ENCODE measurements at places on chromosomes 4 and X.

DNA sequence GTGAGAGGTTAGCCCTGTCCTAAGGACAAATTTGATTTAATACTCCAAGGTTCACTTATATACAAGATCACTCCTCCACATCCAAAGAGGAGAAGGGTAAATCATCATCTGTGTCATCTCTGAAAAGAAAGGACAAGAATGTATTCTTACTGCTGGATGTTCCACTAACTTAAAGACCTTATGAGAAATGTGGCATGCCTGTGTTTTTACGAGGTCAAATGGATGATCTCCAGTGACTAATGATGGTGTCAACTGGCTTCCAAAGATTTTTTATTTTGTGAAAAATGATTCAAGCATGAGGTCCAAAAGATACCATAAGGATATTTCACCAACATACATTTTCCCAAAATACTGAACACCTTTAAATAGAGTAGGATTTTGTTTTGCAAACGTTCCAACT lies 143.4 kb downstream of the PTCHD1 start:
- DNase-seq: no peak

DNA sequence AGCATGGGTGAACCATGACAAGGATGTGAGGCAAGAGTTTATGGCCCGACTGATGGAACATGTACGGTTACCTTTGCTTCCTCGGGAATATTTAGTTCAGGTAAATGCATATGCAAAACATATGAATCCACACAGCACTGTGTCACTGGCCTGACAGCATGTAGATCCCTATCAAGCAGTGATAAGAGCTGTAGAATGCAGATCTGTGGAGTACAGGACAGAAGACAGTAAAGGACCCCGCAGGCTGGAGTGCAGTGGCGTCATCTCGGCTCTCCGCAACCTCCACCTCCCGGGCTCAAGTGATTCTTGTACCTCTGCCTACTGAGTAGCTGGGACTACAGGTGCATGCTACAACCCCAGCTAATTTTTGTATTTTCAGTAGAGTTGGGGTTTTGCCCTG lies 29.8 kb upstream of the MSMO1 start:
- no peak for DNase-seq

DNA sequence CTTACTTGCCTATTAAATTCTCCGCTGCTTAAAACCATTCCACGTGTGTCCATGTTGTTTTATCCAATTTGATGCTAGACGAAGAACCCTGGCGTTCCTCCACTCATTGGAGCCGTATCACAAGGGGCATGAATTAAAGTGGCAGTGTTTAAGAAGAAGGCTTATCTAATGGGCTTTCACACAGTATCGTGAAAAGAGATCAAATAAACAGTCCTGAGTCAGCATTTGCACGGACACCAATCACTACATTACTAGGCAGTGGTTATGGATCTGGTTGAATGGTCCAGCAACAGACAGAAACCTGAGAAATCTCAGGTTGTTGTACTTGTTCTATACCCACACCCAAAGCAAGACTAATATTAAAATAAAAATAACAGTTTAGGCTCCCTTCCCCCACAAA lies 671.6 kb downstream of the FAT4 start:
- DNase-seq: no peak

GRCh38 chr4:23245203-23245832 lies 552.6 kb downstream of the GBA3 start:
- no peak for DNase-seq

DNA sequence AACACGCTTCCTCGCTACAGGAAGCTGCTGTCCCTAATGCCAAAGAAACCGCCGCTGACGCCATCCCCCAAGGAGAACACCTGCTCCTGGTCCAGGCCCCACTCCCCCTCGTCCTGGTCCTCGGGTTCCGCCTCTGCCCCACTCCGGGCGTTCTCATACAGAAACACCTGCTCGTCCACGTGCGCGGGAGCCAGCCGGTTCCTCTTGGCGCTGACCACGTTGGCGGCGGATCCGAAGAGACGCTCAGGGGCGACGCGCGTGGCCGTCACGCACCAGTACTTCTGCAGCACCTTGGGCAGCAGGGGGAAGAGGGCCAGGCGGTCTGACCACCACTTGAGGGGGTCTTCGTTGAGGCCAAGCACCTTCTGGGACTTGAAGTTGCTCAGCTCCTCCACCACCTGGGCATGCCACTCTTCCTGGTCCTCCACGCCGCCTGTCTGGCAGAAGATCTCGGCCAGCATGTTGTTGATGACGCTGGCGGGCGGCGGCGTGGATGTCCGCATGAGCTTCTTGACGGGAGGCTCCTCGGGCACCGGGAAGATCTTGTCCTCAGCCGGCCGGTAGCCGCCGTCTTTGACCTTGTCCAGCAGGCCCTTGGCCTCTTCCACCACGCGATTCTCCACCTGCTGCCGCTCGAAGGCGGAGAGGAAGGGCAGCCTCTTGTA lies 12.0 kb downstream of the DHRSX start:
- DNase-seq: no peak

- DNase-seq: no peak
Observed at GRCh38 chrX:149648932-149649331, 17.3 kb upstream of the TMEM185A start.

DNA sequence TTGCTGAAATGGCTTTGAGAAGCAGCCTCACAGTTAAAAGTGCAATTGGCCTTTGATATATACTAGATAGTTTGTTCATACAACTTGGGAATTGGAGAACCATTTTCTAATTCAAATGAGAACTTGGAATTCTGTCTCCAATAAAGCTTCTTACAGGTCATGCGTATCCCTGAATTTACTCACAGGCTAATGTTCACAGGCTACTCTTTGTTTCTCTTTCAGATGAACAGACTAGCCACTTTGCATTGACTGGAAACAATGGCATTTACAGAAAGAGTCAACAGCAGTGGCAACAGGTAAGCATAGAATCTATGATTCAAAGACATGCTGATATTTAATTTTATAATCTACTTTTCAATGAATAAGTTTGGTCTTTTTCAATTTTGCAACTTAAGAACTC lies 13.5 kb downstream of the AFF1 start:
- no peak for DNase-seq

DNA sequence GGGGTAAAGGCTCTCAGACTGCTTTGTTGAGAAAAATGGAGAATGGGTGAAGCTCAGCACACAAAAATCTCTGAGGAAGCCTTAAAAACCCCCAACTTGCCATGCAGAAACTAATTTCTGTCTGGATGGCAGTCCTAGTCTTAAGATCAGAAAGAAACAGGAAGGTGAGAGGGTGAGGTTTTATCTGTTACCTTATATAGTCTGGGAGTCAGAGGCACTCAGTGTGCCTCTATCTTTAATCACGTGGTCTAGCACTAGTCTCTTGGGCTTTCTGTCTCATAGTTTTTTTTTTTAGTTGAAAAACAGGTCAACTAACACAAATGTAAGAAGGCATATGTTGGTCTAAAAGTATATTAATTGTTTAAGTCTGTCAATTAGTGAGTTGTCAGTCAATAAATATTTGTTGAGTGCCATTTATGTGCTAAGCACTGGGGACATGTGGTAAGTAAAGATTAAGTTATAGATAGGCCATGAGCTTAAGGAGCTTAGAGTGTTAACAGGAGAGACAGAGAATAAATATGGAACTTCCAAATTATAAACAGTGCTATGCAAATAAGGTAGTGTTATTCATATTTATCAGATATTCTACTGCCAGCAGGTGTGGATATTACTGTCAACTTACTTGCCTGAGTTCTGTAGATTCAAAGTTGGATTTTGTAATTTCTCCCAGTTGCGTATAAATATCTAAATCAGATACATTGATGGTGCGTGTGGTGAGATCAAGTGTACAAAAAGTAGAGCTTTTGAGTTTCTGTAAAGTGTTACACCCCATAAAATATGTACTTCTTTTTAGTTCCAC lies 7.0 kb downstream of the CYBB start:
- DNase-seq: no peak

DNA sequence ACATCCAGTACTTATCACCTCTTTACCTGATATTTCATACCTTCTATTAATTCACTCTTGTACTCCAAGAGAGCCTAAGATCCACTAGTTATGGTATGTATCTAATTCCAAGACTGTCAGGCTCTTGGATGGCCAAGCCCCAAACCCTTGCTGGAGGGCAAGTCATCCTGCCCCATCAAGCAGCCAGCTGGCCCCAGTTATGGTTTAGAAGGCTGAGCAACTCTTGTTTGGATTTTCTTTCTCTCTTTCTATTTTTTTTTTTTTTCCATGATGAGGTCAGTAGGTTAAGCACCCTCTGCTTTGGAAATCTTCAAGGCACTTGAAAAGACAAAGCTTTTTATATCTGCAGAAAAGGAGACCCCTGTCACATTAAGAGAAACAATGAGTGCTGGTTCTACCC lies 10.9 kb upstream of the FGF16 start:
- DNase-seq: no peak

GRCh38 chr4:6513678-6514077 lies 41.3 kb upstream of the PPP2R2C start:
- DNase-seq: no peak

- DNase-seq: no peak
Observed at GRCh38 chr4:169658975-169659715, 38.8 kb downstream of the CLCN3 start.

DNA sequence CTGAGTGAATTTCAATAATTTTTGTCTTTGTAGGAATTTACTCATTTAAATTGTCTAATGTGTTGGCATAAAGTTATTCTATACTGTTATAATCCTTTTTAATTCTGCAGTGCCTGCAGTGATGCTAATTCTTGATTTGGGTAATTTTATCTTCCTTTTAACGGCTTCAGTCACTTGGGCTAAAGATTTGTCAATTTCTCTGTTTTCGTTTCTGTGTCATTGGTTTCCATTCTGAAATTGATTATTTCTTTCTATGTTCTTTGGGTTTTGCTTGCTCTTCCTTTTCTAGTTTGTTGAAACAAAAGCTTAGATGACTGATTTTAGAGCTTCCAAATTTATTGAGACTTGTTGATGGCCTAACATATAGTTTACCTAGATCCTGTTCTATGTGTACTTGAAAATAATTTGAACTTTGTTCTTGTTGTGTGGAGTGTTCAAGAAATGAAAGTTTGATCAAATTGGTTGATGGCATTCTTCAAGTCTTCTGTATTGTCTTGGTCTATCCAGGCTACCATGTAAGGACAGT lies 89.4 kb downstream of the TNIP2 start:
- no peak for DNase-seq

DNA sequence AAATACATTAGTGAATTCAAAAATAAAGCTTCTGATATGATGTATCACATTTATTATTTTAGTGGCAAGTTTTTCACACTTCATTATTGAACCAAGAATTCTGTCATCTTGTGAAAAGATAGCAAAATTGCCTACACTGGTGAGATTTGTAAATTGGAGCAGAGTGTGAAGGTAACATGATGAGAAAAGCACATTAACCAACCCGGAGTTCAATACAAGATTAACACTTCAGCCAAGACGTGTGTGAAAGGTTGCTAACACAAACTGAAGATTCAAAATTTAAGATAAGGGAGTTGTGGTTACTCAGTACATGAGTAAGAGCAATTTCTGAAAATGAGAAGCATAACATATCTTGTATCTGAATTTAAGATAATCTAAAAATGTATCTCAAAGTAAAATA lies 346.7 kb downstream of the PDHA2 start:
- no peak for DNase-seq

DNA sequence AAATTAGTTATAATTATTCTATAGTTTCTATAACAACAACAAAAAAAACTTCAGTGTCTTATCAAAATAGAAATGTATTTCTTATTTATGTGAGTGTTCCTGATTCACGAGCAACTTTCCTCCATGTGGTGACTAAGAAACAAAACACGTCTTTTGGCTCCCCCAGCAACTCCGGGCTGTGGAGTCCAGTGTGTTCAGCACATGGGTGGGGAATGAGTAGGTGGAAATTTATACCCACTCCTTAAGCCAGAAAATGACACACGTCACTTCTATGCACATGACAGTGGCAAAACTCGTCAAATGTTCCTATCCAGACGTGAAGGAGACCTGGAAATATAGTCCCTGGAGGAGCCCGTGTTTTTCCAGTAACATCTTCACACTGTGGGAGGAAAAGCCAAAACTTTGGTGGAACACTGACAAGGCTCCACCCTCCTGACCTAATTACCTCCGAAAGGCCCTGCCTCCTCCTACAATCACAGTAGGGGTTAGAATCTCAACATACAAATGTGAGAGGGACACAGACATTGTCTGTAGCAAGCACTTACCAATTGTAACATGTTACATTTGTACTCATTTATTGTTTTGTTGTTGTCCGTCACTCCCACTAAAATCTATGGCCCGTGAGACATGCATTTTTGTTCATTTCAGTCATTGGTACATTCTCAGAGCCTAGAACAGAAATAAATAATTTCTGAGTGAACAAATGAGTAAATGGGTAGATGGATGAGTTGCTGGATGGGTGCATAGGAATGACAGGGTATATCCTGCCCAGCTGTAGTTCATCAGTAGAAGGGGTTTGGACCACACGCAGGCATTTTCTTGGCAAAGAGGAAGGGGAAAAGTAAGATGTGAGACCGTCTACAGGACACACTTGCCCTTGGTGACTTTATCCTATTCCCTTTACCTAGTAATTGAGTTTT lies 605.8 kb upstream of the TENM3 start:
- DNase-seq: no peak

DNA sequence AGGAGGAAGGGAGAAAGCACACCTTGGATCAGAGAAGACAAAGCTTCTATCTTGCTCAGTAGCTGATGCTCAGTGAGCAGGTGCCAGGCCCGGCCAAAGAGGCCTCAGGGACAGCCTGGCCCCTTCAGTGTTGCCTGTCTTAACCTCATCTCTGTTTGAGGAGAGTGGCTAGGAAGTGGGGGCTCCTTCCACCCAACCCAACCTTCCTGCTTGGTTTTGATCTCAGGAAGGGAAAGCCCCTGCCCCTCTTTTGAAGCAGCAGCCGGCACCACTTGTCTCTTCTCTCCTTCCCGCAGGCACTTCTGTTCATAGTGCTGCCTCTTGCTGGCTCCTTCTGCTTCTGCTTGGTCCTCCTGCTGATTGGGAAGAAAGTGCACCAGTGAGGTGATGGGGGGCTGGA lies 2.4 kb upstream of the AFF2 start:
- no peak for DNase-seq

DNA sequence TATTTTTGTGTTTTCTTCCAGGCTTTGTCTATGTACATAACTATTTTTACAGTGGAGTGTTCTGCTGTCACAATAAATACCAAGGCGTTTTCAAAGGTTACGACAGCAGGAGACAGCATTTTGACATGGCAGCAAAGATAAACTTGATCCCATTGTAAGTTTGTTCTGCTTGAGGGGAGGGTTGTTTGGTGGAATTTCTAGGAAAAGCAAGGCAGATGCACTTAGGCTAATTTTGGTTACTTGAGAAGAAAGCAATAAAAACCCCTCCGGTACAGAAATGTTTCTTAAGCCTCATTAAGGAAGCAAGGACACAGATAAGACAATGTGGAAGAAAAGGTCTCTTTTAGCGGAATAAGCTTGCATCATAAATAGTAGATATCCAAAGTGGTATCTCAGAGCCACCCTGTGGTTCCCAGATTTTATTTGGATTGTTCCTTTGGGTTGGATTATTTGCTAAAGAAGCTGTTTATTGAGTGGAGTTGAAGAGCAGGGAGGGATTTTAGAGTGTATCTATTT lies 54.3 kb downstream of the CLCN5 start:
- DNase-seq: no peak

- DNase-seq: no peak
Observed at GRCh38 chr4:9762823-9763475, 18.5 kb upstream of the DRD5 start.

GRCh38 chrX:26789751-26790150 lies 573.8 kb downstream of the MAGEB5 start:
- no peak for DNase-seq

Measured in stimulated activated CD4-positive, alpha-beta T cell treated with anti-CD3 and anti-CD28 coated beads, Interleukin-4, amount 100 ng/mL, for 1 hour (primary cell).